NCI-H2081 (cell line): ENCODE measurements at places on chromosomes 2 and 18.

DNA sequence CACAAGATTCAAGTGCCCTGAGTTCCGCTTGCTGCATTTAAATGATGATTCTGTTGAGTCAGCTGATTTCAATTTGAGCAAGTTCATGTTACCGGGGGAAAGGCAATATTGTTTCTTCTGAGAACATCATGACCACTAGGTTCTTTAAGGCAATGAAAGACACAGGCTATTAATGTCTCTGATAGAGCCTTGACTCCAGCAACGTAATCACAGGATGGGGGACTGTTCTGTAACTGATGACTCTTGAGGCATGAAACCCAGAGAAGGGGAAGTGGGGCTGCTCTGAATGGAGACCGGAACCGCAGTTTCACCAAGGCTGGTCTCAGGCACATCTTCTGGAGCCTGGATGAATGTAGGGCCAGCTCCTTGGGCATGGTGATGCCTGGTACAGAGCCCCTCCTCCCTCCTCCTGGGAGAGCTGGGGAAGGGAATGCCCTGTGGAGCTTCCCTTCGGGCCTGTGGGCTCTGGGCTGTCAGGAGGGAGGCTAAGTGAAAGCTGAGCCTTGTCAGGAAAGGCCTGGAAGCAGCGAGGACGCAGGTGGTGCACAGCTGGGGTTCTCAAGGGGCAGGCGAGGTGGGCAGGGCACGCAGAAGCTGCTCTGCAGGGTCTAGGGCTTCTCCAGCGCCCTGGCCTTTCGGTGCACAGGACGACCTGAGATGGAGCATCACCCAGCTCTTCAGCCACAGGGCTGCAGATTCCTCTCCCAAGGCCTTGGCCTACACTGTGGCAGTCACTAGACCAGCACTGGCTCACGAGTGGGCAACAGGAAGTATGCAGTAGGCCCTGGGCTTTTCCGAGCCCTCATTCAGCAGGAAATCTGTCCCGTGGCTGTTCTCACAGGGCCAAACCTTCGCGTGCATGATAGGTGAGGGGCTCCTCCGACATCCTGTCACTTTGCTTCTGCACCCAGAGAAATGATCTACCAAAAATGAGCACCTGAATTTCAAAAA, 36.6 kb upstream of the PRLH start:
- no peak for DNase-seq

DNA sequence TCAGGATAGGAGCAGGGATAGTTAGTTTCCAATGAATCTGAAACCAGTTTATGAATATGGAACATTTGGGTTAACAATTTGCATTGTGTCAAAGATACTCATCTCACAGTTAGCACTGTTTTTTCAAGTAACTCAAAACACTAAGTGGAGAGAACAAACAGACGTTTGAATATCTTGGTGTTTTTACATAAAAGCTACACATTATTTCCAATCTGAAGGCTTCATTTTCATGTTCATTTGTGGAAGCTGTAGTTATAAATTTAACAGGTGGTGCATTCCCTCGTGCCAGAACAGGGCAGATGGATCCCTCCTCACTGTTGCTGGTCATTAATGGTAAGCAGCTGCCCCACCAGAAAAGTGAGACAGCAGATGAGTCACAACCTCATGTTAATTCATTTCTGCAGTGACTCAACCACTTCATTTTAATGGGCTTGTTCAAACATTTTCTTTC, 286.9 kb downstream of the TMX3 start:
- DNase-seq, result no peak

- no peak for DNase-seq
These were observed 53.6 kb downstream of the PKDCC start for GRCh38 chr2:42101206-42102023.

GRCh38 chr2:67923696-67924095, 139.1 kb downstream of the C1D start:
- no peak for DNase-seq

GRCh38 chr18:24702001-24702515, 241.6 kb downstream of the HRH4 start:
- DNase-seq, result no peak
